Esophagus squamous epithelium (tissue), 5 donors: ENCODE measurements at places on chromosomes 5 and 9.

GRCh38 chr9:126114409-126114760, 212.2 kb upstream of the MVB12B start:
- no peak for DNase-seq

DNA sequence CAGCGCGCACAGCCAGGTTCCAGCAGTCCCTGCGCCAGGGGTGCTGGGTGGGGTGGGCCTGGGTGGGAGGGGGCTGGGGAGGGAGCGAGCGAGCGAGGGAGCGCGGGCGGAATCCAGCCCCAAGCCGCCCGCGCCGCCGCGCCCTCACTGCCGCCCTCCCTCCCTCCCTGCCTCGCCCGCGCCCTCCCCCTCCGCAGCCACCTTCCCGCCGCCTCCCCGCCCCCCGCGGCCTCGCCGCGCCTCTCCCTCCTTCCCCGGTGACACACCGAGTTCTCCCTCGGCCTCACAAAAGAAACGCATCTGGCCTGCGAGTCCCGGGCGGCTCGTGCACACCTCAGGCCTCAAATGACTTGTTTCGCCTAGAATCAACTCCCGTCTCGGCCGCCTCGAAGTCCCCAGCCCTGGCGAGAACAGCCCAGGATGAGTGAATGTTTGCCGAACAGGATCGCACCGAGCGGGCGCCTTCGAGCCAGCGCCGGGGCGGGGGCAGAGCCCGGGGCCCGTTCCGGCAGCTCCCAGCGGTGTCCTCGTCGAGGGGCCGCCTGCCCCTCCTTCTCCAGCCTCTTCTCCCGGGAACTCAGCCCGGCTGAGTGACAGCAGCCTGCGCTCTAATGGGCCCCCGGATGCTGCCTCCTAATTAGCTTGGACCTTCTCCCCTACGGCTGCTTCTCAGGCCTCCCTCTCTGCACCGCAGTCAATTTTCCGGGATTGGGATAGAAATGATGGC, 371 bp upstream of the PITX1 start:
- DNase-seq = no peak

DNA sequence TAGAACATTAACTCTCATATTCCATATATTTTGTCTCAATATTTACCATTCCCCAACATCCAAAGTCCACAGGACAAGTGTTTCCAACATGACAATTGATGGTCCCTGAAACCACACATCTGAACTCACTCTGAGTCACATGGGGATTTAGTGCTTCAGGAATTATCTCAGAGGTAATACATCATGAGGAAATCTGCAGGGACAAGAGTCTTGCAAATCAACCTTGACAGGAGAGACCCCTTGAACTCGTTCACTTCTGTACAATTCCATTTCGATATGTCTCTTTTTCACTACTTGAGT, 119.7 kb upstream of the ABCA1 start:
- DNase-seq = no peak

GRCh38 chr5:128432913-128433440, 105.1 kb downstream of the FBN2 start:
- DNase-seq = no peak

DNA sequence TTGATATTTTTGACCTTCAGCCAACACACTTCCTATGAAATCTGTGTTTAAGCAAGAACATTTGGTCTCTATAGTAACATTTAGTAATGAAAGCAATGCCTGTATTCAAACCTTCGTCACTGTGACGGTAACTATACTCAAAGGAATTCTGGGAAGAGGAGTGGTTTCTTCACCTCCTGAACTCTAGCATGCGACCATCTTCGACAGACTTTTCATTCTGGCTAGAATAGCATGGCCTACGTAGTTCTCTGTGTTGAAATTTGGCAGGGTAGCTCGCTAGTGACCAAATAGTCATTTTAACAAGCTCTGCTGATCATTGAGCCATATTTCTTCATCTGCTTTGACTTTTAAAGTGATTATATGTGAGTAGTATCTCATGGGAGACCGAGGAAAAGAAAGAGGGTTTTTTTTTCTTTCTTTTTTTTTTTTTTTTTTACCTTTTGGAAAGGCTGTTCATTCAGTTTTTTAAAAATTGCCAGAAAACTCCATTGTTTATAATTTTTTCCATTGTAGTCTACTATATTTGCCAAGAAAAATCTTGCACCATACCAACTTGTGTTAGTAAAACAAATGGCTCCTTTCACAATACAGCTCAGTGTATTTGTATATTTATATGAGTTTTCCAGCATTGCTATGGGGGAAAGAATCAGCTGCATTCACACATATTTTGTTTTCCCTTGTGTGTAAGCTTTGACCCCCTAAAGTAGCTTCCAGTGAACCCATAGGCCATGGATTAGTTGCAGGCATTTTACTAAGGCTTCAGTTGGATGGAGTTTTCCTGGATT, 166.8 kb downstream of the NNT start:
- no peak for DNase-seq

- no peak for DNase-seq
These were observed 62.8 kb upstream of the PPP1R26 start for GRCh38 chr9:135416664-135417290.

DNA sequence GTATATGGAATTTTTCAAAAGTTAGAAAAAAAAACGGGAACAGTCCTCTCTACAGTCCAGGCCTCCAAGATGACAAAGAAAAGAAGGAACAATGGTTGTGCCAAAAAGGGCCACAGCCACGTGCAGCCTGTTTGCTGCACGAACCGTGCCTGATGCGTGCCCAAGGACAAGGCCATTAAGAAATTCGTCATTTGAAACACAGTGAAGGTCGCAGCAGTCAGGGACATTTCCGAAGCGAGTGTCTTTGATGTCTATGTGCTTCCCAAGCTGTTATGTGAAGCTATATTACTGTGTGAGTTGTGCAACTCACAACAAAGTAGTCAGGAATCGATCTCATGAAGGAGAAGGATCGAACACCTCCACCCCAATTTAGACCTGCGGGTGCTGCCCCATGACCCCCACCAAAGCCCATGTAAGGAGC, 37.4 kb downstream of the HMGCR start:
- DNase-seq = no peak

- DNase-seq = no peak
These were observed 8.6 kb upstream of the AQP3 start for GRCh38 chr9:33455945-33456344.

GRCh38 chr5:171647904-171648260, 137.7 kb upstream of the SMIM23 start:
- no peak for DNase-seq

DNA sequence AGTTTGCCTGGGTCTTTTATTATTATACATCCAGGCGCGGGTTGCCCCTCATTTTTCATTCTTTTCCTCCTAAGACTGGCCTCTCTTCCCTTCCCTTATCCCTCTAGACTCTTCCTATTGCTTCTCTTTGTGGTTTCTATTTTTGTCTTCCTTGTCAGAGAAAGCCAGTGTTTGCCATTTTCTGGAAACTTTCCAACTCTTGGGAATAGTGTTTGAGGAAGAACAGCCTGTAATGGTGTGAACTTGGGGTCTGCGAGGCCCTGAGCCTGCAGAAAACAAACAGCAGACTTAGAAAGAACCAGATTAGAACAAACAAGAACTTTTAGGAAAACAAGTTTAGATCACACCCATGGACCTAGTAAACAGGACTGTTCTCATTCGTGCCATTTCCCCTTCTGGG, 15.5 kb downstream of the PRKACG start:
- DNase-seq = no peak

DNA sequence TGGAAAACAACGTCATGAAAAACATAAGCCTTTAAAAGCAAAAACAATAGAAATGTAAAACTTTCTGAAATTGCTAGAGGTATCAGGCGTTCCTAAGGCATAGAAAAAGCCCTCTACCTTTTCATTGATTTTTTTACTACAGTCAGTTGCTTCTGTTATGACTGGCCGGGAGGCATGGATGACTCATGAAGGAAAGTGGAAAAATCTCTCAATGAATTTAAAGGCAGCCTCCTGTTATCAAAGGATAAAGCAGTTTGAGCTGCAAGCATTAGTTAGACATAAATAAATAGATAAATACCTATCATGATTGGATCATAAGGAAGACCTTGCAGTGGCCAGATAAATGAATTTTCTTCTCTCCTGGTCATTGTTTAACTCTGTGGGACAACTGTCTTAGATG, 281.6 kb downstream of the MAST4 start:
- no peak for DNase-seq

GRCh38 chr5:90585337-90585986, 26.9 kb downstream of the ADGRV1 start:
- DNase-seq = no peak

- DNase-seq = no peak
These were observed 327.7 kb upstream of the TNC start for GRCh38 chr9:115445655-115446054.

GRCh38 chr9:101706261-101706798, 32.1 kb downstream of the GRIN3A start:
- no peak for DNase-seq

DNA sequence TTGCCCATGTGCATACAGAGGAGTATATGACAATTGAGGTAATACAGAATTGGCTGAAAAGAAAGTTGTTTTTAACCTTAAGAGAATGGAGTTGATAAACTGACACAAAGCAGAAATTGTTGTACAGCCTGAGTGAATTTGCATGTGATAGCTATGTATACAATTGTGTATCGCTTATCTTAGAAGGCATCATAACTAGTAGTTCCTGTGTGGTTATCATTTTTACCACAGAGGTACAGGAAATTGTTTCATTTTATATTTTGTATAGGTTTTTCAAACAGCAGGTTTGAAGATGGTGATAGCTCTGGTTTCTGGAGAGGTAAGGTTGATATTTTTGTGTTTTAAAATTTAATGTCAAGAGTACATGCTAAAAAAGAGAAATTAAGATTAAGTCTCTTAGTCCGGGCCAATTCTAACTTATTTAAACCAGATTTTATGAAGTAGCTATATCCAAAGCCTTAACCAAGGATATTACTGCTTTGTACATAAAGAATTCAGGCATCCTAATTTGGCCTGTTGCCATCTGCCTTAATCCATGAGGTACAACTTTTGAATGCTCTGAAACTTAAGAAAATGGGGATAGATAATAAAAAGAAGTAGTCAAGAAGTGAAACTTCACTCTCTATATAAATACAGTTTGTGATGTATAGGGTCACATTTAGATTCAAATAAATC, 26.0 kb downstream of the DDX4 start:
- DNase-seq = no peak

- DNase-seq = no peak
These were observed 11.5 kb downstream of the LARP1 start for GRCh38 chr5:154766558-154767281.

- no peak for DNase-seq
These were observed 41.6 kb downstream of the TSTD2 start for GRCh38 chr9:97591535-97591934.

- no peak for DNase-seq
These were observed 93.3 kb downstream of the TLE1 start for GRCh38 chr9:81595887-81596543.

GRCh38 chr9:101716629-101717028, 21.8 kb downstream of the GRIN3A start:
- DNase-seq = no peak

- no peak for DNase-seq
These were observed 52.4 kb downstream of the AHRR start for GRCh38 chr5:373710-374602.

- no peak for DNase-seq
These were observed 121.3 kb downstream of the LIFR start for GRCh38 chr5:38434966-38435705.

- DNase-seq = no peak
These were observed 1.3 kb downstream of the FBXL7 start for GRCh38 chr5:15501091-15501791.

DNA sequence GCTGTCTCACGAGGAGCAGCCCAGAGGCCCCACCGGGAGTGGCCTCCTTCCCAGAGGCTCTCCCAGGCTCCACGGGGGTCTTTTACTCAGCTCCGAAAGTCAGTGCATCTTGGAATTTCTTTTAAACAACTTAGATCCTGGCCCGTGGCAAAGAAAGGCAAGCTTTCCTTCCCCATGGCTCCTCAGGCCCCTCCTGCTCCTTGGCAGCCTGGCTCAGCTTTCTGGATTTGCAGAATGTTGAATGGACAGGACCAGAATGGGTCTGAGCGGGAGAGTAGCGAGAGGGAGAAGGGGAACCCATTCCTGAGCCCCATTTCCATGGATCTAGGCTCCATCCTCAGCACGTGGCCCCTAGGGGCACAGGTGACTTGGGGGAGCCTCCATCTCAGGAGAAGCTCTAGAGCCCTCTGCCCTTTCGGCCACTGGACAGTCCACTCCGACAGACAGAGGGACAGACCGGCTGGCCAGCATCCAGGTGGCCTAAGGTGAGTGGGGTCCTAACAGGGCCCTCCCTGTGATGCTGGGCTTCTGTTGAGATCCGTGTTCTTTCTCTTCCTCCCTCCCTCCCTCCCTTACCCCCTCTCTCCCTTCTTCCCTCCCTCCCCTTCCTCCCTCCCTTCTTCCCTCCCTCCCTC, 173.9 kb upstream of the PPP1R26 start:
- DNase-seq = no peak

GRCh38 chr5:8857051-8857450, 688.8 kb downstream of the SEMA5A start:
- no peak for DNase-seq

DNA sequence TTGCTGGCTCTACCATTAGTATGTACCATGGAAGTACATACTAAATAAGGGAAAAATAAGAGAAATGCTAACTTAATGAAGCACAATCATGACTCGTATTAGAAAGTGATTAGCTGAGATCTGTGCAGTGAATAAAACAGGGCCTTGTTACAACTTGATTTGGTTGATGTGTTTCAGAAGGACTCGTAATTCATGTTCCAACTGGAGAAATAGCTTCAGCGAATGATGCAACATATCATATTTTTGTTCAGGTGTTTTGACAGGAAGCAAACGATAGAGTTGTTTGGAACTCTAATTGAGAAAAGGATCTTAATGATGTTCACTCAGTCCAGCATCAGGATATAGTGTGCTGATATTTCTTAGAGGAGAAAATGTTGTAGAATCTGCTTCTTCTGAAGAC, 474.6 kb upstream of the WWC1 start:
- no peak for DNase-seq

GRCh38 chr5:163306421-163306820, 131.0 kb upstream of the CCNG1 start:
- DNase-seq = no peak

GRCh38 chr5:76710991-76711390, 4.9 kb upstream of the F2R start:
- no peak for DNase-seq

DNA sequence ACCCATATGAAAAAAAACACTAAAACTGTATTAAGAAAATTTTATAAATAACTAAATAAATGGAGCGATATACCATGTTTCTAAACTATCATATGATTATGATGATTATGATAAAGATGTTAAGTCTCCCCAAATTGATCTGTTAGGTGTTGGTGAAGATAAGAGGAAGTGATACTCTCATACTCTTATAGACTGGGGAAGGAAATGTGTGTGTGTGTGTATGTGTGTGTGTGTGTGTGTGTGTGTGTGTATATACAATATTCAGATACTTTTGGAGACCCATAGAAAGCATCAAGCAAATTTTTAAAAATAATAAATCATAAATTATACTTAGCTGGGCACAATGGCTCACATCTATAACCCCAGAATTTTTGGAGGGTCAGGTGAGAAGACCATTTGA, 62.9 kb downstream of the TMEM232 start:
- no peak for DNase-seq

DNA sequence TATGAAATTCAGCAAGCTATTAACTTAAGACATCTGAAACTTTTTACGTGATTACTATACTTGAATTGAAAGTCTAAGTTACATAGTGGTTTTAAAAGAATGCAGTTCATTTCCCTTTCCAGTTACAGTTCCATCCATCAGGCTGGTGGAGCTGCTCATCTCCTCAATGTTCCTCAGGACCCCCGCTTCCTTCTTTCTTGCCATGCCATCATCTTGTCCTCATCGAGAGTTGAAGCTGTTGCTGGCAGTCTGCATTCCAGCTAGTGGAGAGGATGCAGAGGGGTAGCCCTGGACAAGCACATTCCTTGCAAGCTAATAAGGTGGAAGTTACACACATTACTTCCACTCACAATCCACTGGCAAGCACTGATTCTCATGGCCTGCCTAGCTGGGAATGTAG, 8.8 kb upstream of the RNF183 start:
- DNase-seq = no peak
